ENCODE measurements at places on chromosomes 6 and 20. TPM values are rescaled to one million over a fixed set of nuclear protein-coding genes. Genes with fewer than 3 reads are reported as not detected.

HLA-DMB gene
- 0.44 TPM for total RNA-seq

AKAP12 gene
- total RNA-seq: 267 TPM

MBOAT1 gene
- 15.1 TPM for total RNA-seq

RAET1G gene
- total RNA-seq: 1.2 TPM

OR2H1 gene
- not detected for total RNA-seq

CGA gene
- total RNA-seq: not detected

SLC17A5 gene
- 20.6 TPM for total RNA-seq

RIPPLY2 gene
- total RNA-seq: 6.5 TPM

MOXD1 gene
- 0.21 TPM for total RNA-seq

ZSCAN16 gene
- 5.3 TPM for total RNA-seq

MAK gene
- total RNA-seq: 0.21 TPM

SSTR4 gene
- not detected for total RNA-seq

MYCT1 gene
- total RNA-seq: not detected

TMEM200A gene
- 0.10 TPM for total RNA-seq

SOX4 gene
- 71.9 TPM for total RNA-seq

PRKN gene
- 0.46 TPM for total RNA-seq

CCR6 gene
- not detected for total RNA-seq

CLIC5 gene
- 0.05 TPM for total RNA-seq

VSX1 gene
- total RNA-seq: 0.21 TPM

FAM83D gene
- total RNA-seq: 30.9 TPM

TPD52L1 gene
- 2.9 TPM for total RNA-seq

ZSCAN23 gene
- 1.6 TPM for total RNA-seq

CDC40 gene
- total RNA-seq: 37.0 TPM

CDH26 gene
- 0.46 TPM for total RNA-seq

C2 gene
- total RNA-seq: 1.0 TPM

TGM3 gene
- total RNA-seq: not detected

OR14J1 gene
- not detected for total RNA-seq

SIM1 gene
- total RNA-seq: not detected

IMPG1 gene
- not detected for total RNA-seq

GPLD1 gene
- 0.98 TPM for total RNA-seq

PPP1R3G gene
- total RNA-seq: 0.44 TPM

HAO1 gene
- total RNA-seq: 0.13 TPM

SLPI gene
- total RNA-seq: 0.74 TPM

WFDC8 gene
- not detected for total RNA-seq

LY6G6C gene
- total RNA-seq: 0.23 TPM

DAAM2 gene
- not detected for total RNA-seq

LBP gene
- 0.15 TPM for total RNA-seq

SALL4 gene
- total RNA-seq: 1.6 TPM

TOX2 gene
- total RNA-seq: 85.4 TPM

TFAP2D gene
- total RNA-seq: not detected

FNDC11 gene
- total RNA-seq: 1.3 TPM

NEDD9 gene
- 0.28 TPM for total RNA-seq

F13A1 gene
- 0.26 TPM for total RNA-seq

KCNS1 gene
- total RNA-seq: not detected

PRRT1 gene
- total RNA-seq: 1.3 TPM

IL20RA gene
- not detected for total RNA-seq

AIF1 gene
- 0.44 TPM for total RNA-seq

GPR6 gene
- total RNA-seq: not detected

RFX6 gene
- total RNA-seq: not detected

WDR46 gene
- total RNA-seq: 80.6 TPM

PDE7B gene
- 0.03 TPM for total RNA-seq

RSPH9 gene
- 0.28 TPM for total RNA-seq

KIF25 gene
- total RNA-seq: 0.44 TPM

Measured in Panc1 (cell line).